ENCODE measurements at places on chromosomes 4 and X.

DNA sequence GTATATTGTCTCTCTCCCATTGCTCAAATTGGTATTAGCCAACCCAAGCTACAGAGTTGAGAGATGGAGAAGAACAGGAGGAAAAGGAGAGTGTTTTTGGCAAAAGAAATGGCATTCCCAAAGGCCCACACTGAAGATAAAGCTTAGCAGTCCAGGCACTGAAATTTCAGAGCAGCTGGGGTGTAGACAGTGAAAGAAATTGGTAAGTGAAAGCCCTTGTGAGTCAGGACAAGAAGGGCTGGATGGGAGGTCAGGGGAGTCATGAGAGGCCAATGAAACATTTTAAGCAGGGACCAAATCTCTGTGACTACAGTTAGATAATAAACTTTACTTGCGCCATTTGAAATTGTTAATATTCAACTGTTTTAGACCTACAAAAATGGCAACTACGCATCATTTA lies 177.7 kb downstream of the ADAMTS3 start:
- no peak for DNase-seq

DNA sequence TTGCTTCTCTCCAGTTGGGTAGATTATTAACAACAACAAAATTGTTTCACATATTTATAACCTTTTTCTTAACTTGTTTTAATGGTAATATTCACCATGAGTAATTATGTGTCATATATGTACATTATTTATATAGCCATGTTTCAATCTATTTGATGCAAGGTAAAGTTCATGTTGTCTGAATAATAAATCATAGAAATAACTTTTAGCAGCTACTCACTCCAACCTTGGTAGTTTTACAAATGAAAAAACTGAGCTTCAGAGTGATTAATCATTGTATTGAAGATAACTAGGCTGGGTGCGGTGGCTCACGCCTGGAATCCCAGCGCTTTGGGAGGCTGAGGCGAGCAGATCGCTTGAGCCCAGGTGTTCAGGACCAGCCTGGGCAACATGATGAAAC lies 46.0 kb downstream of the TMA16 start:
- no peak for DNase-seq

- DNase-seq = no peak
Observed at GRCh38 chrX:136802515-136802914, 21.8 kb upstream of the ARHGEF6 start.

- DNase-seq = no peak
Observed at GRCh38 chr4:150323406-150324325, 245.4 kb downstream of the DCLK2 start.

GRCh38 chr4:44988011-44988410 lies 261.7 kb upstream of the GNPDA2 start:
- DNase-seq = no peak

- DNase-seq = no peak
Observed at GRCh38 chr4:172105918-172106317, 292.7 kb downstream of the GALNTL6 start.

DNA sequence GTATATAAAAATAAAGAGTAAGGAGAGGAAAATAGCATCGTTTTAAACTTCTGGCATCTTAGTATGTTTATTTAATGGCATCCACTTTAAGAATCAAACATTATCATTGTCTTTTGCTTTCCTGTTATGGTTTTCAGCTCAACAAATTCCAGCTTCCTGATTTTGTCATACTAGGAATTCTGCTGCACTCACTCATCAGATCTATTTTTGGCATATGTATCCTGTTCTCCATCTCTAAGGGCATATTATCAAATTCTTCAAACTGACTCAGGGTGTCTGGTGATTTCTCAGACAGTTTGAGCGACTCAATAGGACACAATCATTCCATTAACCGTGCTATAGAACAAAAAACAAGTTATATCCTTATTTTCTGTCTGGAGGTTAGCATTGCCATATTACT lies 248.5 kb upstream of the DIAPH2 start:
- DNase-seq = no peak

DNA sequence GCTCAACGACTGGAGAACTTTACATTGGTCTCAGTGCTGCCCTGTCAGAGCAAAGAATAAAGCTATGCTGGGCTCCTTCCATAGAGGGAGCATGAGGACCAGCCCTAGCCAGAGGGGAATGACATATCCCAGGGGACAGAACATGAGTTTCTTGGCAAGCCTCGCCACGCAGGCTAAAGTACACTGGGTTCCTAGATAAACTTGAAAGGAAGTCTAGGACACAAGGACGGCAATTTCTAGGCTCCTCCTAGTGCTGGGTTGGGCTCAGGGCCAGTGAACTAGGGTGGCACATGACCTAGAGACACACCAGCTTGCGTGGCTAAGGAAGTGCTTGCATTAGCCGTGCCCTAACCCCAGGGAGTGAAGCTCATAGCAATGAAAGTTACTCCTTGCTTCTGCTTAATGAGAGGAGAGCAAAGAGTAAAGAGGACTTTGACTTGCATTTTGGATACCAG lies 141.0 kb downstream of the MAB21L2 start:
- DNase-seq = no peak

DNA sequence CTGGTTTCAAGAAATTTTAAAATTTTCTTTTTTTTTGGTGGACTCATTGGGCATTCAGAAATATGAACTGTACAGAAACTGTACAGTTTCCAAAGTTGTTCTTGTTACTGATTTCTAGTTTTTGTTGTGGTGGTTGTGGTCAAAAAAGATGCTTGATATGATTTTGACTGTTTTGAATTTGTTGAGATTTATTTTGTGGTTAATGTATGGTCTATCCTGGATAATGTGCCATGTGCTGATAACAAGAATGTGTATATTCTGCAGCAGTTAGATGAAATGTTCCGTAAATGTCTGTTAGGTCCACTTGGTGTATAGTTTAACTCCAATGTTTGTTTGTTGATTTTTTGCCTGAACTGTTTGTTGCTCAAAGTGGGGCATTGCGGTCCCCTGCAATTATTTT lies 127.6 kb upstream of the NUDT6 start:
- no peak for DNase-seq

- no peak for DNase-seq
Observed at GRCh38 chrX:29066516-29066915, 479.3 kb downstream of the IL1RAPL1 start.

DNA sequence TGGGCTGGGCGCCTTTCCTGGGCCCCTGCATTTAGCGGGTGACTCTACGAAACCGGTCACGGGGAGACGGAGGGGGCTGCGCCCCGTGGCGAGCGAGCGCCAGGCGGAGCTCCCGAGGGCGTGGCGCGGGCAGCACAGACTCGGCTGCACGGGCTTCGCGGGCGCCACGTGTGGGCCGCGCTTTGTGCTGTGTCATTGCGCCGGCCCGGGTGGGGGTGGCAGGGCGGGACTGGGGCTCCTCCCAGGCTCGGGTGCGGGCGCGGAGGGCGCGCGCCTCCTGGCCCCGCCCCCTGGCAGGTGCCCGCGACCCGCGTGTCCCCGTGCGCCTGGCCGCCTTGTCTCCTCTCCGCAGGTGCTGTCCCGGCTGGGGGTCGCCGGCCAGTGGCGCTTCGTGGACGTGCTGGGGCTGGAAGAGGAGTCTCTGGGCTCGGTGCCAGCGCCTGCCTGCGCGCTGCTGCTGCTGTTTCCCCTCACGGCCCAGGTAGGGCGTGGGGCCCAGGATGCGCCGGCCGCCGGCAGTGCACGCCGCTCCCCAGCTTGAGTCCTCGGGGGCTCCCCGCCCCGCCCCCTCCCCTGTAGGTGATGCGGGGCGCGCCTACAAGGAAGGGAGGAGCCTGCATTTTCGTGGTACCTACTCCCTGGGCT lies 651 bp downstream of the UCHL1 start:
- no peak for DNase-seq

DNA sequence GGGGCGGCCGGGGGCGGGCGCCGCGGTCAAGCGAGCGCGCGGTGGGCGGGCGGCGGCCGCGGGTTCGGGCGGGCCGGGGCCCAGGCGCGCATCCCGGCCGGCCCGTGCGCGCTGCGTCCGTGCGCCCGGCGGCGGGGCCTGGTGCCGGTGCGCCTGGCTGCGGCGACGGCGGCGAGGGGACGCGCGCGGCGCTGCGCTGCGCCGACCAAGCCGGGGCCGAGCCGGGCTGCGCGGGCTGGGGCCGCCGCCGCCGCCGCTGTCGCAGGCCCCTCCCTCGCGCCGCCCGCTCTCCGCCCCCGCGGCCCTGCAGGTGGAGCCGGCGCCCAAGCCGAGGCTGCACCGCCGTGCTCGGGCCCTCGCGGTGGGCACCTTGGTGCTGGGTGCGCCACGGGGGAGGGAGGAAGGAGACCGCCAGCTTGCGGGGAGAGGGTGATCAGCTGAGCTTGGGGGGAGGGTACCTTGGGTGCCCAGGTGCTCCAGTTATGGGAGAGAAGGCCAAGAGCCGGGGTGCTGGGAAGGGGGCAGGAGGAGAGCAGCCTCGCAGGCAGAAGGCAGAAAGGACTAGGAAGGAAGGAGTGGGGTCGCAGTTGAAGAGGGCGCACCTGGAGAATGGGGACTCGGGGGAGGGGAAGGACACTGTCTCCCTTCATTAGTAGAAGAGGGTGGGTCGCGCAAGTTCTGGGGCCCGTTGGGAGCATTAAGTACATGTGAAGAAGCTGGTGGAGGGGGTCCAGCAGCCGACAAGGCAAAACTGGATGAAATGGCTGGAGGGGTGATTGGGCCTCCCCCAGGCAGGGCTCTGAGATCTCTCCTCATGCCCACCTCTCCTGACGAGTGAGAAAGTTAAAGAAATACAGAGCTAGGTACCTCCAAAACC lies at the start of gene PPP2R2C:
Gene PPP2R2C, minus strand, starts transcription at position 228 of the 877 bp plus-strand sequence. CDS start 385 bp downstream, outside the sequence.
- no peak for DNase-seq

DNA sequence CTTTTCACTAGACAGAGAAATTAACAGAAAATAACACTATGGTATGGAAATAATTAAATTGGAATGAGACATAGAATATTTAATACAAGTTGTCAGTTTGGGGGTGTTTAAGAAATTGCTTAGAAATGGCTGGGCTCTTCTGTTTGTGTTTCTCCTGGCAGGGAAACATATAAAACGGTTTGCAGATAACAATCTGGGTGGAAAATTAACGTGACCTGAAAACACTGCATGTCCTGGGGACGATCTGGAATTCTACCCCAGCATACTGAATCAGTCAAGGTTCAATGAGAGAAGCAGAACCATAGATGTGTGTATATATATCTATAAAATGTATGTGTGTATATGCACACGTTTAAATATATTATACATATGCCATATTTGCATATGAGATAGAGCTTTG lies 109.8 kb downstream of the SPATA18 start:
- DNase-seq = no peak

- DNase-seq = no peak
Observed at GRCh38 chr4:41750626-41751448, 2.3 kb upstream of the PHOX2B start.

DNA sequence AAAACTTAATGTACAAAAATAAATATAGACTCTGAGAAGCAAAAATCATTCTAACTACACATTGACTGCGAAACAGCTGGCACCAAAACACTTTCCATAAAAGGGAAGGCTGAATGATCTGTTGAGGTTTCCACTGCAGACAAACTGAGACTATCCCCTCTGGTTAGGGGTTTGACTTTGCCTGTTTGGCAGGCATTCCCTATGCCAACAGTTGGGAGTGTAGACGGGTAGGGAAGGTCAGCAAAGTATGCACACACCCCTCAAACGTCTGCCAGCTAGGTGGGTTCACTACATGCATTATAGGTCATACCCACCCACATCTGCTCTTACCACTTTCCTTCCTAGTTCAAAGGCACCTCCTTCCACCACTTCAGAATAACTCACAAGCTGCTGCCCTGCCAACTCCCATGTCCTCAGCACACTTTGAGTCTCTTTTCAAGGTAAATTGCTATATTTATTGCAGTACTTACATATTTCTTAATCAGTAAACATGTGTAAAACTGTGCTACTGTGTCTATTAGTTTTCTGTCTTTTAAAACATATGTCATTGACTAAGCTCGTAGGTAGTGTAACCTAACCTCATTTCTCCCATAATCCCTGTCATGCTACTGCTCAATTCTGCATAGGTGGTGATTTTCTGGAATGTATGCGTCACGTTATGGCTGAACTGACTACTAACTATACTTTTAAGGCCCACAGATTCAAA lies 12.4 kb downstream of the CTSO start:
- DNase-seq = no peak

- DNase-seq = no peak
Observed at GRCh38 chrX:153921511-153922446, 4.3 kb downstream of the ARHGAP4 start.

Data from activated CD4-positive, alpha-beta T cell treated with anti-CD3 and anti-CD28 coated beads, Interleukin-2, Interleukin-4, amounts not matched to agents 100 ng/mL and 50 ng/mL, durations not matched to agents 16 hours and 8 hours (primary cell).